A549 treated with ZK216348 at 1 μM for 4 hours (cell line): ENCODE measurements at places on chromosomes 4 and X. TPM values are rescaled to one million over a fixed set of nuclear protein-coding genes. Genes with fewer than 3 reads are reported as not detected.

FDCSP gene
- not detected in 5 replicates for total RNA-seq

MAGEH1 gene
- total RNA-seq = 5.9 to 7.2 TPM (median 6.7 TPM) in 5 replicates

ASMT gene
- total RNA-seq = 0.27 to 0.33 TPM (median 0.28 TPM) in 3 of 5 replicates, not detected in the others

PIGA gene
- total RNA-seq = 6.2 to 10.0 TPM (median 7.3 TPM) in 5 replicates

WDR17 gene
- total RNA-seq = 1.5 to 2.6 TPM (median 1.8 TPM) in 5 replicates

HEPH gene
- 0.03 TPM in 1 of 5 replicates, not detected in the others for total RNA-seq

PWWP3B gene
- not detected in 5 replicates for total RNA-seq

SYTL4 gene
- total RNA-seq = 1.6 to 3.6 TPM (median 2.8 TPM) in 5 replicates

L1CAM gene
- total RNA-seq = 18.2 to 26.1 TPM (median 21.4 TPM) in 5 replicates

CT55 gene
- not detected in 5 replicates for total RNA-seq

ENPP6 gene
- not detected in 5 replicates for total RNA-seq

MMGT1 gene
- 8.7 to 19.3 TPM (median 17.5 TPM) in 5 replicates for total RNA-seq

PPP4R3C gene
- not detected in 5 replicates for total RNA-seq

AKAP14 gene
- not detected in 5 replicates for total RNA-seq

DGKK gene
- total RNA-seq = not detected in 5 replicates

PTTG2 gene
- total RNA-seq = not detected in 5 replicates

SMARCA5 gene
- total RNA-seq = 17.0 to 29.2 TPM (median 20.7 TPM) in 5 replicates

MAGEB10 gene
- not detected in 5 replicates for total RNA-seq

SPANXN4 gene
- not detected in 5 replicates for total RNA-seq

TMSB15B gene
- total RNA-seq = 4.1 to 7.8 TPM (median 6.1 TPM) in 5 replicates

PNPLA4 gene
- 9.5 to 22.4 TPM (median 10.0 TPM) in 5 replicates for total RNA-seq

GASK1B gene
- 0.15 to 0.73 TPM (median 0.28 TPM) in 5 replicates for total RNA-seq

MED14 gene
- 18.1 to 29.7 TPM (median 20.5 TPM) in 5 replicates for total RNA-seq

NAA11 gene
- total RNA-seq = not detected in 5 replicates

BEND2 gene
- not detected in 5 replicates for total RNA-seq

OCIAD1 gene
- 112 to 208 TPM (median 124 TPM) in 5 replicates for total RNA-seq

FGFR3 gene
- total RNA-seq = 0.50 to 2.6 TPM (median 2.3 TPM) in 5 replicates

INTU gene
- total RNA-seq = 0.68 to 2.0 TPM (median 1.5 TPM) in 5 replicates

SMIM31 gene
- total RNA-seq = 0.08 TPM in 1 of 5 replicates, not detected in the others

SLC6A14 gene
- not detected in 5 replicates for total RNA-seq

ADH1C gene
- total RNA-seq = not detected in 5 replicates

TACC3 gene
- total RNA-seq = 80.9 to 99.4 TPM (median 87.8 TPM) in 5 replicates

FAM236C gene
- total RNA-seq = not detected in 5 replicates

SPATA4 gene
- total RNA-seq = 0.22 to 0.32 TPM (median 0.25 TPM) in 3 of 5 replicates, not detected in the others

GAGE12J gene
- total RNA-seq = not detected in 5 replicates

SLC26A1 gene
- total RNA-seq = 0.15 to 0.40 TPM (median 0.31 TPM) in 4 of 5 replicates, not detected in the other

RWDD4 gene
- 17.9 to 23.0 TPM (median 19.8 TPM) in 5 replicates for total RNA-seq

PDCL2 gene
- total RNA-seq = not detected in 5 replicates

ZXDB gene
- total RNA-seq = 4.3 to 10.1 TPM (median 7.2 TPM) in 5 replicates

RIPPLY1 gene
- not detected in 5 replicates for total RNA-seq

GPAT3 gene
- total RNA-seq = 33.4 to 37.4 TPM (median 34.3 TPM) in 5 replicates
